Stimulated activated CD4-positive, alpha-beta T cell treated with anti-CD3 and anti-CD28 coated beads, Interleukin-4, amount 100 ng/mL, for 4 hours (primary cell): ENCODE measurements at places on chromosomes 2 and 18.

DNA sequence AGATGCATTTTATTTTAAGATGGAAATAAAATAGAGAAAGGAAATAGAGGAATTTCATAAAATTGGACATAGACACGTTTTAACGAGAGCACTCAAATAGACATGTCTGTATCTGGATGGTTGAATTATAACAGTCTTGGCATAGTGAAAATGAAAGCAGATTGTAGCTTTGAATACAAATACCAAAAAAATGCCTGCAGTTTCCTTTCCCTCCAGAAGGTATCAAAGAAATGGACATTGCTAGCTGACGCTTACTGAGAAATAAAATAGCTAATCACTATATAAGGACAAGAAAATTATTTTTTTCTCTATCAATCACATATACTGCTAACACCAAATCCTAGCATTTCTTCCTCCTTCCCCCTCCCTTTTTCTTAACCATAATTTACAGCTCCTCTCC lies 11.4 kb upstream of the MAPRE2 start:
- no peak for DNase-seq

- no peak for DNase-seq
These were observed 223.4 kb downstream of the SP3 start for GRCh38 chr2:173741759-173742158.

DNA sequence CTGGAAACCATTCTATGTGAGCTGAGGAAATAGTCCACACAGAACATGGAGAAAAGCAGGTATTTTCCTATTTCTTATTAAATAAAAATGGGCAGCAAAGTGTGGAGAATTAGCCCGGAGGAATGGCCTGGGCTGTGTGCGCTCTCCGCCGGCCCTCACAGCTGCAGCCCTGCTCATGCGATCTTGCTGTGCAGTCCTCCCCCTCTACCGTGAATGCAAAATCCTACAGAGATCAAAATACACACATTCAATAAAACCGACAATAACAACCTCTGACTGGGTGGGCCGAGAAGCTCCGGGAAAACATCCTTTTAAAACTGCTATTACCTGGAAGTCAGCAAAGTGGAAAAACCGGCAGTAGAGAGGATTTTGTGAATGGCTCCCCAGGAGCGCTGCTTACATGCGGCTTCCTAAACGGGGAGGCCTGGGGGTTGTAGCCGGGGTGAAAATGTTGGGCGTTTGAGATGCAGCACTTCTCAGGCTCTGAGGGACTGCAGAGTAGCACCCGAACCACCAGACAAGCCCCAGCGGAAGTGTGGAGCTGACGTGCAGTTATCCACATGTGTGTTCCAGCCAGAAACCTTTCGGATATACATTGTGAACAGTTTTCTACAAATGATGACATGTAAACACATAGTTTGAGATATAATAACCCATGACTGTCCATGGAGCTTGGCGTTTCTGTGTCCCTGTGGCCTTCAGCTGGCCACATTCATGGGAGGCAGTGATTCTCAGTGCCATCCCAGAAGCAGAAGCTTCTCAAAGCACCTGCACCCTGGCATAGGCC lies 94.2 kb upstream of the ALKAL2 start:
- DNase-seq, result no peak

GRCh38 chr18:41034413-41034812 lies 920.6 kb upstream of the PIK3C3 start:
- no peak for DNase-seq

DNA sequence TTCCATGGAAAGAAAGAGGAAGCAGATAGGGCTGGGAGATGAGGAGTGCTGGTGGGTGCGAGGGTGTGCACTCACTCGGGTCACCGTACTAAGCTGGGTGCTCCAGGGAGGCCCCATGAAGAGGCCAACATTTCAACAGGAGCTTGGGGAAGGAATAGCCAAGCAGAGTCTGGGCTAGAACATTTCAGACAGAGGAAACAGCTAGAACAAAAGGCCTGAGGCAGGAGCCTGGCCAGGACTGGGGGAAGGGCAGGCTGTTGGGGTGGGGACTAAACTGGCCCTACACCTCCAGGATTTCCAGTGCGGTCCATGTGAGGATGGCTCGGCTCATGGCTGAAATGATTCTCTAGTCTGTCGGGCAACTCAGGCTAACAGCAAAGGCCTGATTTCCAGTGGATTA lies 90.8 kb downstream of the ZFP36L2 start:
- DNase-seq, result no peak

DNA sequence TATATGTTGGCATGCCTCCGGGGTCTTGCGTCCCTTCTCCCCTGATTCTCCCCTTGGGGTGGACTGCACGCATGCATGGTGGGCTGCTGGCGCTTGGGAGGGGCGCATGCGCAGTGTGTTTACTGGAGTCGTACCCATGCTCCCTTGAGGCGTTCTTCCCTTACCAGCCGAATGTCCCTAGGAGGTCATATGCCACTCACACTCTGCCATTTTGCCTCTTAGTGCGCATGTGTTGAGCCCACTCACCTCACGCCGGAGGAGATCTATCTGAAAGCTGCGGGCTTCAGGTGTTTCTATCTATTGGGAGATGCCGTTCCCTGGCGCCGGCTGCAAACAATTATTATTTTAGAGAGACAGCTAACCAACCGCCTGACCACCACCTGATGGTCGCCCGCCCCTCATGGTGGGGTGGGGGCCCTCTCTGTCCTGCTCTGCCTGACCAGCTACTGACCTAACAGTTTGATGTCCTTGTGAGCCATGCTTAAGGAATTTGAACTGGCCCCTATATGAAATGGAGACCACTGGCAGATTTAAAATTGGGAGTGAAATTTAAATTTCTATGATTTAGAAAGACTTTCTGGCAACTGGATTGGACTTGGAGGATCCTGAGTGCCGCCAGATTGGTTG lies 179.6 kb downstream of the RNF144A start:
- DNase-seq, result no peak

DNA sequence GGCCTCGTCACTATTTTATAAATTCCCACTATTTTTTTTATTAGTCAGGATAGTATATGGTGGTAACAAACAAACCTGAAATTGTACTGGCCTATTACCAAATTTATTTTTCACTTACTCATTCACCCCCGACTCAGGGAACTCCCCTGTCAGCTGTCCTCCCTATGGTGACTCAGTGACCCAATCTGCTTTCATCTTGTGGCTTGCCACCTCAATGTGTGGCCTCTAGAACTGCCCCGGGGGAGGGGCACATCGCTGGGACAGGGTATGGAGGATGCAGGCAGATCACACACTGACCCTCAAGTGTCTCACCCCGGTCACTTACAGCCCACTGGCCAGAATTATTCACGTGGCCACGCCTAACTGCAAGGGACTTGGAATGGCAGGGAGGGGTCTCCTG lies 71.6 kb downstream of the ACTR2 start:
- peak; percentile 5 for DNase-seq

- DNase-seq, result no peak
These were observed 135.5 kb downstream of the MYO3B start for GRCh38 chr2:170313347-170313991.

DNA sequence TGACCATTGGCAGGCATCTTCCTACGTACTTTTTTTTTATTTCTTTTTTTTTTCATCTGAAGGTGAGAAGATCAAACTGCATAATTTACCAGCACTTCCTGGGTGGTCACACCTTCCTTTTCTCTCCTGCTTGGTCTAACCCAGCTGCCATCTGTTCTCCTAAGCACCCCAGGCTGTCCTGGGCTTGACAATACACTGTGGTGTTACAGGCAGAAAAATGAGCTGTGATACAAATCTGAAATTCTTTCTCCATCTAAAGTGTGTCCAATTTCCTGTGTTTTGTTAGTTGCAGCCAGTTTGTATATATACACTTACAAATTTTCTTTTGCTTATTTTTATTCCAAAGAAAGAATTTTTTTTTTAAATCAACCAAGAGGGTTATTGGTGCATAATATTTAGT lies 786.0 kb upstream of the ZEB2 start:
- DNase-seq, result no peak

- no peak for DNase-seq
These were observed 183.7 kb downstream of the GFPT1 start for GRCh38 chr2:69203166-69203985.

DNA sequence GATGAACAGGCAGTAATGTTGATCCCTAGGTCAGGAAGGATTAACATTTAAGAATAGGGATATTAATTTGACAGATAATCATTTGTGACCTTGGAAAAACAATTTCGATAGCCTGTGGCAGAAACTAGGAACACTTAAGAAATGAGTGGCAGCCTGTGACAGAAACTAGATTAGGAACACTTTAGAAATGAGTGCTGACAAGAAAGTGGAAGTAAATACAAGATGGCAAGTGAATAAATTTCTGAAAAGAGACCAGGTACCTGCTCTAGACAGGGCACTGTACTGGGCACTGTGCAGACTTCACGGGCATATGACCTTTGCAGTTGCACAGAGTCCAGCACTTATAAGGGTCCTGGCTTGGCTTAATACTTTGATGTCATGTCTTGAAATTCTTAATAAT lies 5.5 kb upstream of the HNRNPA3 start:
- no peak for DNase-seq

- DNase-seq, result no peak
These were observed 7.3 kb downstream of the SIX2 start for GRCh38 chr2:45001869-45002385.

DNA sequence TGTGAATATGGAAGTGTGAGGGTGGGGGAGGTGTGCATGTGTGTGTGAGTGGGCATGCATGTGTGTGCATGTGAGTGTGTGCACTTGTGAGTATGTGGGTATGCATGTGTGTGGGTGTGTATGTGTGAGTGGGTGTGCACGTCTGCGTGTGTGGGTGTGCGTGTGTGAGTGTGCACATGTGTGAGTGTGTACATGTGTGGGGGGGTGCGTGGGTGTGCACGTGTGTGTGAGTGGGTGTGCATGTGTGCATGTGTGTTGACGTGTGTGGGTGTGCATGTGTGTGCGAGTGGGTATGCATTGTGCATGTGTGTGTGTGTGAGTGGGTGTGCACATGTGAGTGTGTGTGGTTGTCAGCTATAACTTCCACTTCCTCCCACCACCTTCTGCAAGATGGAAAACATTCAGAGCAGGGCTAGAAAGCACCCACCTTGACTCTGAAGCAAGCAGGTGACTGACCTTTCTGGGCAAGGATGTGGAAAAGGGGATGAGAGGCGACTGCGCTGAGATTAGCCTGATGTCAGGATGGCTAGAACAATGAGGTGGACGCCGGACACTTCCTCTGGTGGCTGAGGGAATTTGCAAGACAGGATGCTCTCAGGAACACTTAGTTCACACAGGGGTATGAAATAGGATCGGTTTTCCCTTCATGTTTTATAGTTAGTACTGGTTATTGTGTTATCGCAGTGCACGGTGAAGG lies 103.6 kb downstream of the ACKR3 start:
- DNase-seq, result no peak

GRCh38 chr2:201144101-201145051 lies 28.4 kb downstream of the CFLAR start:
- DNase-seq, result no peak

DNA sequence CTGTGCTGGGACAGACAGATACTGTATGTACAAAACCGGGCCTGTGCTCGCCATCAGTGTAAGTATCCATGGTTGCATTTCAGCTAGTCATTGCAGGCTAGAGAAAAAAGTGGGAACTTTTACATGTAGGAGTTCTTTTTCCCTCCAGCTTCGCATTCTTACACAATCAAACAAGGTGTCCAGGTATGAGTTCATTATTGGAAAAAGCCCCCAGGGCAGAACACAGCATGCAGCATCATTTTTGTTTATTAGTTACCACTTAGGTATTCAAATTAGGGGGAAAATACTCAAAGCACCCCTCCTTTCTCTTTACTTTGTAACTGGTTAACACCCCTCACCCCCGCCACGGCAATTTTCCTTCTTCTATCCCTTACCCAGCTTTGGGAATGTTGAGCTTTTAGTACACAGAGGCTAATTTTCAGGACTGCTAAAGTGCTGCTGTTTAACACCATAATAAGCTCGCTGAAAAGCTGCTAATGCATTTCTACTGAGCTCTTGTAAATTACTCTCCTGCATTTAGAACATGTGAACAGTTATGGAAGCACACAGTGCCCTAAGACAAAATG lies 13.6 kb downstream of the UPP2 start:
- DNase-seq, result no peak

- no peak for DNase-seq
These were observed 39.2 kb downstream of the COL4A4 start for GRCh38 chr2:227124811-227125210.

- DNase-seq, result no peak
These were observed 88.1 kb downstream of the TTC27 start for GRCh38 chr2:32715981-32716380.

DNA sequence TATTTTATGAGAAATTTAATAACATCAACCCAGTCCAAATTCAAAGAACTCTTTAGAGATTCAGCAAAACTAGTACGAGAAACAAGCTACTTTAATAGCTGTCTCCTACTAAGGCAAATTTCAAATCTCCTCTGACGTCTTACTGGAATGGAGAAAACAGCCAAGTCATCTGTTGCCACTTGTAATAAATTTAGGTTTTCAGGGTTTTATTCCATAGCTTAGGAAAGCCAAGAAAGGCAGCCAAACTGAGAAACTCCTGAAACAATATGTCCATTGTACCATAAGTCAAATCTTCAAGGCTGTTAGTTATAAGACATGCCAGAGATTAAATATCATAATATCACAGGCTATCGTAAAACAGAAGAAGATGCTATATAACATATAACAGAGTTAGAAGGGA lies 524.6 kb upstream of the SETBP1 start:
- no peak for DNase-seq

DNA sequence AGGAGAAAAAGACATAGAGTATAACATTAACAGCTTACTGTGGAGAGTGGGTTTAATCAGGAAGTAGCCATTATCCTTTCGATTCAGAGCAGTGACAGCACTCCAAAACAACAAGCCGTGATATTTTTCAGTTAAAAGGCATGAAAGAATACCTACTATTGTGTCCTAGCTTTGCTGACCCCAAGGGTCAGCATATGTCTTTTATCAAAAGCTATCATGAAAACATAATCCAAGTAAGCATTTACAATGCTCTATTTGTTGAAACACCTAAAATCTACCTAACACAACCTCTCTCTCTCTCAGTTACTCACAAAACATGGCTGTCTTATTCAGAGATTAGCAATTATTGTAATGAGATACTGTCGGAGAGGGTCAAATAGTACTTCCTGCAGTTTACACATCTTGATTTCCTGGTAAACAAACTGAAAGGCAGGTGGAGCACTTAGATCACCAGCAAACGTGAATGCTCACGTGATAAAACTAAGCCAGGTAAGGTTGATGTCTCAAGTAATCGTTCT lies 100.0 kb downstream of the BAZ2B start:
- DNase-seq, result no peak
